ENCODE measurements at places on chromosomes 4 and X.

DNA sequence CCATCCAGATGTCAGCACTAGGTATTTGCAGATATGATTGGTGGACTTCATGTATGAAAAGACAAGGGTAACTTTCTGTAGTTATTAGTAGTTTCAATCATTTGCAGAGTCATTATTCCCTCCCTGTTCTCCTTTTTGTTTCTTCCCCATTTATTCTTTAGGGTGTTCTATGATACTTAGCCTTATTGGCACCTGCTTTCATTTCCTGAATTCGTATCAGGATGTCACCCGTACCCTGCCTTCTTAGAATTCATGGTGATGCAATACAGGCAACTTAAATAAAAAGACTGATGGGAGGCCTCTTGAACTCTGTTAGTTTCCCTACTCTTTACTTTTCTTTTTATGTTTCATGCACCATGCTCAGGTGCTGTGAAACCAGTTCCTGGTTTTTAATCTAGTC, 24.2 kb downstream of the MAGED1 start:
- no peak for DNase-seq

DNA sequence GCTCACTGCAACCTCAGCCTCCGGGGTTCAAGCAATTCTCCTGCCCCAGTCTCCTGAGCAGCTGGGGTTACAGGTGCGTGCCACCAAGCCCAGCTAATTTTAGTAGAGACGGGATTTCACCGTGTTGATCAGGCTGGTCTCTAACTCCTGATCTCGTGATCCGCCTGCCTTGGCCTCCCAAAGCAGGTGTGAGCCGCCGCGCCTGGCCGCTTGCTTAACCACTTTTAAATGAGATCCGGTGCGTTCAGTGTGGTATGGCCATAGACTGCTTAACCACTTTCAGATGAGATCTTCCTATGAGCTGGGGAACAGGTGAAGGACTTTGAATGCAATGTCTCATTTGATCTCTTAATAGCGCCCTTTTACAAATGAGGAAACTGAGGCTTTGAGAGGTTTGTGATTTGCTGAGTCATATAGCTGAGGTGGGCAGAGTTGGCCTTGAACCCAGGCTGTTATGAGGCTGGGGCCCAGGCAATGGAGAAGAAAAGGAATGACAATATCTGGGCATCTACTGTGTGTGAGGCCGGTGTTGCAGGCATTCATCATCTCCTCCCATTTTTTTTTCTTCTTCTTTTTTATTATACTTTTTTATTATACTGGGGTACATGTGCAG, 41.9 kb upstream of the NSG1 start:
- DNase-seq, result no peak

DNA sequence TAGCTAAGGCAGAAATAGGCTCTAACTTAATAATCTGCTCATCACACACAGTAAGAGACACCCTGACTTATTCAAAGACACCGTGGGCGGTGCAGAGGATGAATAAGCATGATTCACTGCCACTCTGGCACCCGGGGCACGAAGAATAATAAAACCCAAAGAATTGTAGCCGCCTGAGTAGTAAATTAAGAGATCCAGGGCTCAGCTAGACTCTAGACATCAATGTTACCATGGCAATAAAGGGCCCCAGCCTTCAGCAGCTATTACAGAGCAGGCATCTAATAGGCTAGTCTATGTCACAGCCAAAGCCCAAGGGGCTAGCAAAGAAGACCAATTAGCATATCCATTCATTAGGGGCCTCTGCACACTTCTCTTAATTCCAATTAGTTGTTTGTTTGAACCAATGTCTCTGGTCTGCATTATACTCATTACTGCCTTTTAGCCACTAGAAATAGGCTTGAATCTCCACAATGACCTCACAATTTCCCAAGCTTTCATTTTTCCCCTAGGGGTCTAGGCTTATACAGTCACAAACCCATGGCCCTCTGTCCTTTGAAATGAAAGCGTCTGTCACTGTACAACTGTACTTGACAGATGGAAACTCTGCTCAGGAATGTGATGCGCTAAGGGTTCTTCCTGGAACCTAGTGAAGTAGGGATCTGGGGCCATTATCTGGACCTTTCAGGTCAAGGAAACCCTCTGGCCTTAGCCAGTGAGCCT, 3.0 kb upstream of the ATP1B4 start:
- no peak for DNase-seq

DNA sequence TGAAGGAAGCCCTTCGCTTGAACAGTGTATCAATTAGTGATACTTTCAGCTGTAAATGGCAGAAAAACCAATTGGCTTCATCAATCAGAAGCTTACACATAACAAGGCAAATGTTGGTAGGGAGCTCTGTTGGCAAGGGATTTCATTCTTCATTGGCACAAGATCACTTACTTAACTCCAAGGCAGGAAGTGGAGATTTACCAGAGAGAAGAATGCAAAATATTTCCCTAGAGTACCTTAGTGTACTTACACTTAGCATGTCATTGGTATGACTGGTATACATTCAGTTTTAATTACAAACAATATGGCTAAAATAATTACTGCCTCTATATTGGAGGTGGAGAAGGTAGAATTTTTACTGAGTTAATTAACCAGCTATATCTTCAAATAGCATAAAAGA, 545.0 kb downstream of the GABRG1 start:
- peak; percentile 15 for DNase-seq

- DNase-seq, result peak; percentile 35
These were observed 108.4 kb downstream of the LINC00632 start for GRCh38 chrX:140817943-140818342.

DNA sequence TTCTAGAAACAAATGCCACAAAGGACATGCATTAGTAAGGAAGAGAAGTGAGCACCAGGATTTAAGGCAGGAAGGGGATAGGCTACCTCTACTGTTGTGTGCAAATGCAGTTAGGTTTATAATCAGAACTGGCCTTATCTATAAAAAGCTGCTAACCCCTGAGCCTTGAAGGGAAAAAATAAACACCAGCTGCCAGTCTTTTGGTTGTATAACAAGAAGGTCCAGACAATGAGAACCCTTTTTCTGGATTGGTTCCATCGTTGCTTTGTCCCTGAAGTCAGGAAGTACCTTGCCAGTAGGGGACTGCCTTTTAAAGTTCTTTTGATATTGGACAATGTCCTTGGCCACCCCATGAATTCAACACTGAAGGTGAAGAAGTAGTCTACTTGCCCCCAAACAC, 126.7 kb upstream of the OTUD4 start:
- no peak for DNase-seq

GRCh38 chr4:100895556-100896197, 377.9 kb upstream of the EMCN start:
- DNase-seq, result no peak

DNA sequence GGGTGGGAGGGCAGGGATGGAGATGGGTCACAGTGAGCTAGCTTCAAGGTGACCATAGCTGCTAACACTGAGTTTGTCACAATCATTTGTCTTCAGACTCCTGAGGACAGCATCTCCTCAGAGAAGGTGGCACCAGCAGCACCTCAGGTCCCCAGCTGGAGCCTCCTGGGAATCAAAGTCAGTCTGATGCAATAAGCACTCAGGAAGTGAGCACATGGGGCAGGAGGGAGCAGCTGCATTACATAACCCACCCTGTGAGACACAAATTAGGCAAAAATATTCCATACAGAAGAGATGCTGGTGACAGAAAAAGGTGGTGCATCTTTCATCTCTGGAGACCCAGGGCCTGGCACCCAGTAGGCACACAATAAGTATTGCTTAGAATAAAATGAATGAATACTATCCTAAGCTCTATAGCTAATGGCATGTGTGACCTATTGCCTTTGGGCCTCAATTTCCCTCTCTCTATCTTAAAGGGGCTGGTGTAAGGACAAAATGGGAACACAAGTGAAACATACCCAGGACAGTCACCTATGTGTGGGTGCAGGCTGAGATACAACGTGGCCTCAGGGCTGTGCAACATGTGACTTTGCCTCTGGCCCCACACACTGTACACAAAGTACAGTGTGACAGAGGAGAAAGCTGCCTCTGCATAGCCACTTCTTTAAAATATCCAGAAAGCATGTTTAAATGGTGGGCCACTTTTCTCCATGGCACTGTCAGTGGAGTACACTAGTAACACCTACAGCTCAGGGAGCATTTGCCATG, 37.1 kb downstream of the SLC39A8 start:
- DNase-seq, result peak; percentile 33

- no peak for DNase-seq
These were observed 43.4 kb upstream of the SEC24B start for GRCh38 chr4:109390115-109390768.

- peak; percentile 62 for DNase-seq
These were observed 93.9 kb downstream of the NSUN7 start for GRCh38 chr4:40843696-40844095.

GRCh38 chrX:10813761-10814160, 193.4 kb upstream of the MID1 start:
- DNase-seq, result no peak

DNA sequence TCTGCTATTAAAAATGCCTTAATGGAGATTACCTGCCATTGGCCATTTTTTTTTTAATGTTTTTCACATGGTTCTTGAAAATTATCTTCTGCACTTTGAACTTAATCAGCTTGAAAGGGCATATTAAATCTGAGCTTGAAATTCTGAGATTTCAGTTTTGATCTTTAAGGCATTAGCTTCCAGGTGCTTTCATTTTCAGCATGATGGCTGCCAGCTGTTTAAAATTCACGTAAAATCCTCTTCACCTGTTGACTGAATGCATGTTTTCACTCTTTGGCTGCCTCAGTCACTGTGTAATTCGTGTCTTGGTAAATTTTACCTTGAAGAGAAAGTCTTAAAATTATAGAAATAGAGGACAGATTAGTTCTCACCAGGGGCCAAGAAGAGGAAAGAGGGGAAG, 39.6 kb downstream of the SMAD1 start:
- DNase-seq, result no peak

DNA sequence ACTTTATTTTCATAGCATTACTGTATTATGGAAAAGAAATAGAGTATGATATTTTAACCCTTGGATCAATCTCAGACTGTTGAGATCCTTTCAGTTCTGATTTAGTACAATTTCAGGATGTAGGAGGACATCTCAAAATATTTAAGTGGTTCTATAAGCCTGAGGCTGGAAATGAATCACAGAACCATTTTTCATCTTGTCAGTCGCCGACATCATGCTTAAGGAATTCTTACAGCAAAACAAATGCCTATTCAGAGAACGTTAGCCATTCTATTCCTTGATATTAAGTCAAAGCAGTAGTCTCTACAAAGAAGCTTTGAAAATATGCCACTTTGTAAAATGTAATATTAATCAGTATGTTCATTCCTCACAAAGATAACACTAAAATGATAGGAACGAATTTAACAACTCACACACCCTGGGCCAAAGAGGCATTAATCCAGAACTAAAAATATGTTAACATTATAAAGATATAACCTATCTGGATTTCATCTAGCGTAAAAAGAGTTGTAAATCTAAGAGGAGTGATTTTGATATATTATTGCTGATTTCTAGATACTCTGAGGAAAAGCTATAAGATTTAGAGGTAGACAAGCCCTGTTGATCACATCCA, 152.0 kb downstream of the GASK1B start:
- peak; percentile 62 for DNase-seq

- peak; percentile 91 for DNase-seq
These were observed 223.0 kb downstream of the COX18 start for GRCh38 chr4:72846280-72847111.

DNA sequence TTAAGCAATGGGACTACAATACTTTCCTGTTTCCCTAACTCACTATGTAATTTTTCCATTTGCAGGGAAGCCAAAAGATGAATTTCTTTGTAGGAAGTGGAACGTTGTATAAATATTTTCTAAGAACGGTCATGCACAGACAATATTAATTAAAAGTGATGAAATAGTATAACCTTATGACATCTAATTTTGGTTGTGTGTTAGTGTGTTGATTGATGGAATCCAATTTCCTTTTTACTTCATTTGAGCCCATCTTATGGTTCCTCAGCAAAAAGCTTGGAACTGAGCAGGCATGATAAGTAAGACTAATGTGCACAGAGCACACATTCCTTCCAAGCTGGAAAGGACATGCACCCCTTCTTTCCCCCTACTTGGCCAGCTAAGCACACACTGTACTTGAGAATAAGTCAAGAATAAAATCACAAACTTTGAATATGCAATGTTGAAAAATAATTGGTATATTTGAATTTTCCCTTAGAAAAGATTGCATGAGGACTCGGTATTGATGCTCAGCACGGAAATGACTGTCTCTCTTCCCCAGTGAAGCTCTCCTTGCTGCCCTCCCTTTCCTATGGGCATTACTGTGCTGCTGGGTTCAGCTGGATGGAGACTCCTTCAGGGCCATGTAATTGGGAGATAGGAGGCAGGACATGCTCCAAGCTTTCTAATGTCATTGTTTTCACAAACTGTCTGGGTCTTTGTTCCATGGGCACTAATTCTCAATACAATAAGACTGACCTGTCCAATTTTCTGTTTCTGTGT, 19.2 kb upstream of the PDLIM3 start:
- no peak for DNase-seq

DNA sequence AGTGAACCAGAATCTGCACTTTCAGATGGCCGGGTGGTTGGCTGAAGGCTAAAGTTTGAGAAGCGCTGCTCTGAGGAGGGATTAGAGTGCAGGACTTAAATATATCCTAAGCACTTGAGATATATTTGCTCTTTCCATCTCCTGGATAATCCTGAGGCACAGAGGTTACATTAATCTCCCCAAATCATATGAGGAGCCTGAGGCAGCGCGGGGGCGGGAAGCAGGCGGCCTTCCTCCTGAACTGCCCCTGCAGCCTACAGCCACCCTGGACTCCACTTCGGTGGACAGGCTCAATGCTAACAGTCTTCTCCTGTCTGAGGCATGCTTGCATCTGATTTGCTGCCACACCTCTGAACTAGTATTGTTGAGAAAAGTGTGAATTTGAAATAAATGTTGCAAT, 72.5 kb downstream of the AFAP1 start:
- no peak for DNase-seq

- DNase-seq, result no peak
These were observed 61.8 kb downstream of the FHDC1 start for GRCh38 chr4:152997771-152998487.

DNA sequence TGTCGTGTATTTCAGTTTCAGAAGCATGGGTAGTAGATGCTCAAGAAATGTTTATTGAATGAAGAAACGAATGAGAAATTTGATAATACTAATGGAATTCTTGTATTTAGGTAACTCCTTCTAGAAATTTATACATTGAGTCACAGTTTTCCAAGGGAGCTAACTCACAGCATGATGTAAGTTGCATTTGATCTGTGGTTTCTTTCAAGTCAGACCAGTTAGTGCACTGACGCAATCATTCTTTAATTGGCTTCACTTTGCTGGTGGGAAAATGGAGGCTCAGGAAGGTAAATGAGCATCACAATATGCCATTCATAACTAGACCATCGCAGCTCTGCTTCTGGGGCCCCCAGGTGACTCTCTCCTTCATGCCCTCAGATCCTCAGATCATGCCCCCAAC, 17.3 kb upstream of the CWH43 start:
- DNase-seq, result no peak
